ENCODE measurements at places on chromosomes 6 and 20.

DNA sequence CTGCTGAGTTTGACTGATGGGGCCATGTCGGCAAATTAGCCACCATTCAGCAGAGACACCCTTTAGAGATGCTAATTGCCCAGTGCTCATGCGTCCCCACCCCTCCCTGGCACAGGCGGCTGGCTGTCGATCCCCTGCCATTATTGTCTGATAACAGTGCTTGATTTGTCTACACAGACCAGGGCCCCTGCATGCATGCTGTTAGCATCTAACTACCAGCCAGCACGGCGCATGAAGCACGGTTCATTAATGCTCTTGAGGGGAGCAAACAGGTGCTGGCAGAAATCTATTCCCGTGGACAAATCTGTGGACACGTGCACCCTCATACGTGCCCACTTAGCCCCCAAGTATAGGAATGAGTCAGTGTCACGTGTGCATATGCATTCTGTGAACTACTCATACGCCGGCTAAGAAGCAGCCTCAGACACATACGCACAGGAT, 32.2 kb downstream of the KCNB1 start:
- DNase-seq, result no peak

DNA sequence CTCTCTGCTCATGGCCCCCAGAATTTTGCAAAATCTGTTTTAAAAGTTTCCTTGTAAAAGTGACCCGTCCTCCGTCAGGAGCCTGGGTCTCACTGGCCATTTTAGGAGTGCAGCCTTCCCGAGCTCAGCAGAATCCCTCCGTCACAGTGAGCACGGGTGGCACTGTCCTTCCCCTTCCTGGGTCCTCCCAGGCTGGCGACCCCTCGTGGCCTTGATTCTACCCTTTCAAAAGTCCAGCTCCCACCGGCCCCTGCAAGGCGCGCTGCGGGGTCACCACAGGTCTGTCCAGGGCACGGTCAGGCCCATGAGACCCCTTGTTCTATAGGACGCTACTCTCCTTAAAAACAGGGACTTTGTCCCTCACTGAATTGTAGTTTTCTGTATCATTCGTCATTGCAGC, 112.7 kb downstream of the PSMB1 start:
- DNase-seq, result no peak

DNA sequence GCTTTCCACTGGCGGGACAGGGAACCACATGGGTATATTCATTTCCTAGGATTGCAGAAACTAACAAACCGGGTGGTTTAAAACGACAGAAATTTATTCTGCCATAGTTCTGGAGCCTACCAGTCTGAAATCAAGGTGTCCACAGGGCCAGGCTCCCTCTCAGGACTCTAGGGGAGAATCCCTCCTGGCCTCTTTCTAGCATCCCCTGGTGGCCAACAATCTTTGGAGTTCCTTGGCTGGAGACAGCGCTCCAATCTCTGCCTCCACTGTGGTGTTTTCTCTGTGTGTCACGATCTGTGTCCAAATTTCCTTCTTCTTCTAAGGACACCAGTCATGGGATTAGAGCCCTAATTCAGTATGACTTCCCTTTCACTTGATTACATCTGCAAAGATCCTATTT, 95.0 kb downstream of the SCML4 start:
- DNase-seq, result no peak

DNA sequence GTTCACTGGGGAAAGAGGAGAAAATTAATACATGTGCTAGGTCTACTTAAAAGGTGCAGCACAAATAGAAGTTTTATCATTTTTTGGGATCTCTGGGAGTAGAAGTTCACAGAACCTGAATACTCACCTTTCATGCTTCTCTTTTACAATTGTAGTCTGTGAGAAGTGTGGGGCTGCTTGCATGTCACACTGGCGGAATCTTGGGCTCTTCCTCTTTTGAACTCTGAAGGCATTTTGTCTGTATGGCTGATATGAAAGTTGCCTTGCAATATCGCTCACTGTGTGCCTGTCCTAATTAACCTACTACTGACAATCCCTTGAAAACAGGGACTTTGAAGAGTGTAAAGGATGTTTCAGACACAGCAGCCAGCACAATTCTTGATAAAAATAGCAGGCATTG, 65.9 kb upstream of the CLDN20 start:
- DNase-seq, result no peak

GRCh38 chr6:48973491-48973890, 489.6 kb downstream of the MMUT start:
- DNase-seq, result no peak

GRCh38 chr6:15132854-15133670, 112.8 kb upstream of the JARID2 start:
- no peak for DNase-seq

DNA sequence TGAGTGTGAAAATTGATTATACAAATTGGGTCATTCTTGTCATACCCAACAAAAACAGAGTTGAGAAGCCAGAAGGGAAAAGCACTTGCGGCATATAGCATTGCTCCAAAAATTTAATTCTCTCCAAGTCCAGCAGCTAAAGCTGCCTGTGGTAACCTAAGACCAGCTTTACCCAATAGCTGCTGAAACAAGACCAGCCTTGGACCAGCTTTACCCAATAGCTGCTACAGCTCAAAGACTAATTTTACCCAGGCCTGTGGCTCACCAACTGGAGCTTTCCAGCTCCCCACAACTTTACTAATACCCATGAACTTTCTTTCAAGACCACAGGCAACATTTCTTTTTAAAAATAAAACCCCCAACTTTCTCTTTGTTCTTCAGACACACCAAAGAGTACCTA, 32.8 kb upstream of the ZNF133 start:
- no peak for DNase-seq

- no peak for DNase-seq
These were observed 23.9 kb downstream of the DUSP22 start for GRCh38 chr6:315921-316752.

DNA sequence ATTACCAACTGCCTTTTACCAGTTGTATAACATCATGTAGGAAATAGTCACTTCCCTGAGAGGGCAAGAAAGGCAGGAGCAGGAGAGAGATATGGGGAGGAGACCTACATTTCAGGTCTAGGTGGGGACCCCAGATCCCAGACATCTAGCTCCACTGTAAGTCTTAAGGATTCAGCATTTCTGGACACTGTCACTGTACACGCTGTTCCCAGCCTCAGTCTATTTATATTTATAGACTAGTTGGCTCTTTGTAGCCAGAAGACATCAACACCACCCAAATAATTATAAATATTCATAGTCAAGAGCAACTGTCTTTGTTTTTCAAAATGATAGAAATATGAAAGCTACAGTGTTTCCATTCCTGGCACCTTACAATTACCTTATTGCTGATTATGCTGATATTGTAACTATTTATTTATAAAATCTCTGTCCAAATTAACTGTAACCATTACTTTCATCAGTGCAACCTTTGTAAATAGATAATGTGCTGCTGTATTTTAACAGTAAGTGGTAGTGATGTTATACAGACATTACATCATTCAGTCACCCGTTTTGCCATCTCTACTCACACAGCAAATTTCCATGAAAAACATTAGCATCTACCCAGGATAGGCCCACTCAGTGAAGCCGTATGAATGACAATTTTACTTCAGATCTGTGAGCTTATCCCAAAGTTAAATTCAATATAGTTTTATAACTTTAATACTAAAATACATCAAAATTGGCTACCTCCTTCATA, 162.8 kb downstream of the PTPRK start:
- no peak for DNase-seq

GRCh38 chr6:118280210-118280609, 267.9 kb upstream of the PLN start:
- no peak for DNase-seq

GRCh38 chr6:13413466-13413862, 73.9 kb downstream of the GFOD1 start:
- no peak for DNase-seq

DNA sequence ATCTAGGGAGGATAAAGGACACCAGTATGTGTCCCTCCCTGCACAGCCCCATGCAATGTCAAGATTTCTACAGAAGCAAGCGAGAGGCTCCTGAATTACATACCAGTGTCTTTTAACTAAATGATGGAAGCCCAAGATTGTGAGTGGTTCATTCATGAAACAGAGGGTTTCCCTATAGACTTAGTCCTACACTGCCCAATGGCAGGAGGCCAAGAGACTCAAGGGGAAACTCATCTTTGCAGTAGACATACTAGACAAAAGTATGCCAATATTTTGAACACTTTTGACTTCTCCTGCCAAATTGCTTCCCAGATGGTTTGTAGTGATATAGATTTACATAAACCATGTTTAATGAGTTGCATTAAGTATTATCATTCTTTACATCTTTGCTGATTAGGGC, 557.2 kb upstream of the JAG1 start:
- no peak for DNase-seq

- DNase-seq, result peak; percentile 25
These were observed 970 bp downstream of the BLTP3A start for GRCh38 chr6:34792605-34793500.

DNA sequence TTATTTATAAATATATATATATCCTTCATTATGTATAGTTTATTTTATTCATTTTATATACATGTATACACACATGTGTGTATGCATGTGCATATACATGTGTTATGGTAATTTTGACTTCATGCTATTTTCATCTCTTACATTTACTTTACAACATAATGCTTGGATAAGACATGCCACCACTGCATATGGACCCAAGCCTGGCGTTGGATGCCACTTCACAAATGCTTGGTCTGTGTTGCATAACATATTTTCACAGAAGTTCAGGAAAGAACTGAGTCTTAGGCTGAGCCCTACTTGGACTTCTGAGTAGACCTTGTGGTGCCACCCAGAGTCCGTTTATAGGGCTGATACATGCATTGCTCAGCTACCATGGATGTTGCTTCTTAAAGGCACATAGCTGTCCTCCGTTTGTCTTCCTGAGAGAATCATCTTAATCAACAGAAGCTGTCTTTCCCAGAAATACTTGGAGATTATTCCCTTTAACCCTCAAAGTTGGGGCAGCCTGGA, 337.8 kb downstream of the BTBD3 start:
- no peak for DNase-seq

DNA sequence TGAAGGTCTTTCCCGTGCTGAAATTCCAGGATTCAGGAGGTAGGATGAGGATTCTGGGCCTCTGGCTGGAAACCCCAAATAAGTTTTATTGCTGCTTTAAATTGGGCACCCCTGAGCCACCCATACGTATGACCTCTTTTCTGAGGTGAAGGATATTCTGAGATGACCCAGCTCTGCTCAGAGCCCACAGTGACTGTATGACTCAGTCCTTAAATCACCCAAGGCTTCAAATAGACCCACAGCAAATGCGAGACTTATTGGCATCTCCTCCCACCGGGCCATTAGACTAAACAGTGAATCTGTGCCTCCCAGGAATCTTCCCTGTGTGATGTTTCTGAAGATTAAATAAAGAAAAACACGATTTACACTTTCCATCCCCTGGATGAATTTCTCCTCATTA, 9.5 kb downstream of the SIRPG start:
- DNase-seq, result no peak

DNA sequence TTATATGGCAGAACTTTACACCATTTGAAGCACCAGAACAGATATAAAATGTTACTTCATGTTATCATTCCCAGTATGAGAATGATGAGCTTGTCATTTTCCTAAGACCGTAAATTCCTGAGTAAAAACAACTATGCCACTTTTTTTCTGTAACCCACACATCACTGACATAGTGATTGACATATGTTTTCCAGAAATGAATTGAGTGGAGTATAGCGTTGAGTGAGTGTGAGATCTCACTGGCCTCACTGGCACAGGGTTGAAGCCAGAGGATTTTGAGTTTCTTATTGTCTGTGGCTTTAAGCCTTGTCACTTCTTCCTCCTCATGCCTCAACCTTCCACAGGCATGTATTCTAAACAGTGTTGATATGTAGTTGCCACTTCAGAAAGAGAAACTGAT, 62.3 kb downstream of the PDE7B start:
- no peak for DNase-seq

DNA sequence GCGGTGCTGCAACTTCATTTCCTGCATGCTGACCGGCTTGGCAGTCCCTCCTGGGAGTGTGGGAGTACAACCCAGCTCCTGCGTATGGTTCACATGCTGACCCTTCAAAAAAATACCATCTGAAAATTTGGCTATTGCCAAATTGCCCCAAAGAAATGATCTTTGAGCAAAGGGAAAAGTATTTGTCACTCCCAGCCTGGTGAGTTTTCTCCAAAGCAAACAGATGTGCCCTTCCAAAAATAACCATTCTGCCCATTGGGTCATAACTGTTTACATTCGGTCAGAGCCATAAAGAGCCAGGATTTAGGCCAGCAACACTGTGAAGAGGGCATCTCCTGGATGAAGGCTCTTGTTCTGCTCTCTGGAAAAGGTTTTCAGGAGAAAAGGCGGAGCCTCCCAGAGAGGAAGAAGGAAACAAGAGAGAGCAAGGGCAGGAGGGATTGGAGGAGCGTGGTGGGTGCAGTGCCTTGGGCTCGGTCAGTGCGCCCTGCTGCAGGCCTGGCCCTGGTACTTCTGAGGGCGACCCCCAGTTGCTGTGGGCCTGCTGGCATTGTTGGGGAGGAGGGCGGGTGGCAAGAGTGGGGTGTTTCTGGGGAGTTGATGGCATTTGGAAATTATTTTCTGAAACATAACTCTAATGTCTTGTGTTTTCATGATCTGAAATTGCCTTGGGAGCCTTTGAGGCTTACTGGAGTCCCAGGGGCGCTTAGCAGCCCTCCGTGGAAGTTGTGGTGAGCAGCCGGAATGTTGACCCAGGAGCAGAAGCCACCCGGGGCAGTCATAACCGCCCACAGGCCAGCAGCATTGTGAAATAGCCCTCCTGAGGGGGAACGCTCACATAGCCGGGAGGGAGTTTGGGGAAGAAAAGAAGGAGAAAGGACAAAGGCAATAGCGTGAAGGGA, 248.4 kb downstream of the MYLK4 start:
- no peak for DNase-seq

GRCh38 chr6:337805-338368, 45.6 kb downstream of the DUSP22 start:
- no peak for DNase-seq

DNA sequence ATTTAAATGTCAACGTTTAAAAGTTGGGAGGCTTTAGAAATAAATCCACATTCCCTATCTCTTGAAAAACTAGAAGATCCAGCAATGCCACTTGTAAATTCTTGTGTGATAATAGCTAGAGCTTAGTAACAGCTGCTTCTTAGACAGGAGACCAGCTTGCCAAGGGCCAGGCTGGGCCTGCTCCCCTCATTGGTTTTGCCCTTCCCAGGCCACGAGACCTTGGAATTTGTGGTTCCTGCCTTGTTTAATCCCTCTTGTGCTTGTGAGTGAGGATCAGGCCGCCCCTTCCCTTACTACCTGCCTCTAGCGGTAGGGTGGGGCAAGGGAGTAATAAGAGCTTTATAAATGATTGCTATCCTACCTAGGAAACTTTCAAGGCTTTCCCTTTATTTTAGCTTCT, 363.5 kb downstream of the SYNE1 start:
- DNase-seq, result peak; percentile 56

DNA sequence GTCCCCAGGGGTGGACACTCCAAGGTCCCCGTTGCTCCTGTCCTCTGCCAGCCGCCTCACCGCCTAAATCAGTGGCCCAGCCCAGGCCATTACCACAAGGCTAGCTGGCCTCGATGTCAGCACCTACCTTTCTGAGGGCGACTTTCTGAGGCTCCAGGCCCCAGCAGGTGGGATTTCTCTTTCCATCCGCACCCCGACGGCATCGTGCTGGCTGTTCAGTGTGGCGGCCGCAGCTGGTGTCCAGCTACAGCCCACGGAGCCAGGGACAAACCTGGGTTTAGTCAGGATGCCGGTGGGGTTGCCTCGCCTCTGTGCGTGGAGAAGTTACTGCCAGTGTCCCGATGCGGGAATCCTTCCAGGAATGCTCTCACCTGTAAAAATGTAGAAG, 60.8 kb downstream of the ERMARD start:
- DNase-seq, result no peak

GRCh38 chr6:39887692-39888450, 46.4 kb downstream of the MOCS1 start:
- DNase-seq, result peak; percentile 87

Data from femur (tissue), 1 donor.